Thoracic aorta (tissue), 2 donors: ENCODE measurements at places on chromosomes 11 and 22. TPM values are rescaled to one million over a fixed set of nuclear protein-coding genes. Genes with fewer than 3 reads are reported as not detected.

GRCh38 chr11:130237282-130238006, 77.3 kb downstream of the ZBTB44 start:
- no peak for DNase-seq

GRCh38 chr11:26537341-26537740, 34.7 kb downstream of the MUC15 start:
- DNase-seq, result no peak

DNA sequence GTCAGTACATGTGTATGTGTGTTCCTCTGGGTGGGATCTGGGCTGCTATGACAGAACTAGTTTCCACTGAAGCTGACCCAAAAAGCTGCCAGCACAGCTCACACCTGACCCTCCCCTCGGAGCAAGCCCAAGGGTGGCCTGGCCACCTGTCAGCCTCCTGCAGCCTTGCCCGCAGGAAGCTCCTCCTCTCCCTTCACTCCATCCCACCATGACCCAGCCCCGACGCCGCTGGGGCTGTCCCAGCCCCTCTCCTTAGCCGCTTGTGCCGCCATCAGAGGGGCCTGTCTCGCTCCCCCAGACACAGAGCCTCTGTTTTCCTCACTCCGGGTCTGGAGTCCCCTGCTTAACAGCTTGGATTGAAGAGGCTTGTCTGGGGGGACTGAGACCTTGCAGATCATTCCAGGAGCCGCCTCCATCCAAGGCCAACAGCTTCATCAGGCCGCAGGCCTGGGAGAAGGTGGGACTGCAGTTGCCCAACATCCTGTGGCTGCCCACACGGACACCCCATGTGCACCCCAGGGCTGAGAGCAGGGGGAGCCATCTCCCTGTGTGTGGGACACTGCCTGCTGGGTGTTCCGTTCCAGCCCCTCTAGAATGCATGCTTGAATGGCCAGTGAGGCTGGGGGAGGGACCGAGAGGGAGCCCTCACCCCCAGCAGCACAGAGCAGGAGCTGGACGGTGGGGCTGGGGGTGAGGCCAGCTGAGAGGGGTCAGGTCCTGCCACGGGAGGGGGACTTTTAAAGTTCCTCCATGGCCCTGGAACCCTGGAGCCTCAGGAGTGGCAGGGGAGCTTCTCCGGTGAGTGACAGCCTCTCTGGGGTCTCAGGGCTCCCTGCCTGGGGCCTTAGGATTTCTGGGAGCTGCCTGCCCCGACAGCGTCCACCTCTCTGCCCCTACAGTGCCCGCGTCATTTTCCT, 696 bp downstream of the MRGPRF start:
- no peak for DNase-seq

DNA sequence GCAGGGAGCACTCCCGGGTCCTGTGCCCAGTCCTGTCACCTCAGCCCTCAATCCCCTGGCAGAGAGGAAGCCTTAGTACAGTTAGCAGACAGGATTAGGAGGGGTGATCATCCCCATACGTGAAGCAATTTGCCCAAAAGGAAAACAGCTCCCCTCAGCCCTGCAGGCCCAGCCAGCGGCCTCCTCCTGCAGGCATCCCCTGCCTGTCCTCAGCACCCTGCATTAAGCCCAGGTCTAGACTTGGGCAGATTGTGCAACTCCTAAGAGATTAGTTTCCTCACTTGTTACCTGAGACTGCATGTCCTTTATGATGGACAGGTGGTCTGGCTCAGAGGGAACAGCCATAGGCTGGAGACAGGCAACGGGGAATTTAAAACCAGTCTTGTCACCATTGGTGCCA, 95.5 kb upstream of the TMEM45B start:
- no peak for DNase-seq

GRCh38 chr11:95086836-95087570, 2.6 kb upstream of the ENDOD1 start:
- no peak for DNase-seq

GRCh38 chr22:44154436-44154942, 26.2 kb upstream of the PARVG start:
- DNase-seq, result no peak

GRCh38 chr11:40683010-40683409, 776.4 kb downstream of the LRRC4C start:
- no peak for DNase-seq

DNA sequence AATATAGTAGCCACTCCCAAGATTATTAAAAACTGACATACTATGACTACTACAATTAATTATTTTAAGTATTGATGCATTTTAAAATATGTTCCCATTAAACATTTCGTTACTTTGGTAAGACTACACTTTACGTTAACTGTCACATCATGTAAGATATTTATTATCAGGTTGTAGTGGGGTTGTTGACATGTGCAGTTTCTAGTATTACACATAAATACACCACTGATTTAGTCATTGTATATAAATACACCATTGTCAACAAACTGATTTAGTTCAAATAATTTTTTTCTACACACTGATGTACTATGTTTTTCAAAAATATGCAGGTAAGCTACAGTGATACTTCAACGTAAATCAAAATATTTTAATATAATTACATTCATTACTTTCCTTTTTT, 11.5 kb downstream of the ST13 start:
- DNase-seq, result no peak

- DNase-seq, result no peak
Measured at GRCh38 chr11:609341-609811, 6.4 kb downstream of the IRF7 start.

- no peak for DNase-seq
Measured at GRCh38 chr11:70220136-70220535, 17.0 kb downstream of the FADD start.

GRCh38 chr22:19823191-19823901, 31.3 kb downstream of the GNB1L start:
- no peak for DNase-seq

- DNase-seq, result no peak
Measured at GRCh38 chr22:23243006-23243573, 62.8 kb downstream of the BCR start.

DNA sequence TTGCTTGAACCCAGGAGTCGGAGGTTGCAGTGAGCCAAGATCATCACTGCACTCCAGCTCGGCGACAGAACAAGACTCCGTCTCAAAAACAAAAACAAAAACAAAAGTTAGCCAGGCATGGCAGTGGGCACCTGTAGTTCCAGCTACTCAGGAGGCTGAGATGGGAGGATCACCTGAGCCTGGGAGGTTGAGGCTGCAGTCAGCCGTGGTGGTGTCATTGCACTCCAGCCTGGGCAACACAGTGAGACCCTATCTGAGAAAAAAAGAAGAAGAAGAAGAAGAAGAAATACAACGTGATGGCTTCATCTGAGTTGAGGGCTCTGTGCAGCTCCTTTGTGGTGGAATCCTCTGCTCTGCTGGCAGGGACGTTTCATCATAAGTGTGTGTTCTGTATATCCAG, 10.0 kb upstream of the TNNT3 start:
- no peak for DNase-seq

- no peak for DNase-seq
Measured at GRCh38 chr11:23959462-23959861, 537.4 kb upstream of the LUZP2 start.

DNA sequence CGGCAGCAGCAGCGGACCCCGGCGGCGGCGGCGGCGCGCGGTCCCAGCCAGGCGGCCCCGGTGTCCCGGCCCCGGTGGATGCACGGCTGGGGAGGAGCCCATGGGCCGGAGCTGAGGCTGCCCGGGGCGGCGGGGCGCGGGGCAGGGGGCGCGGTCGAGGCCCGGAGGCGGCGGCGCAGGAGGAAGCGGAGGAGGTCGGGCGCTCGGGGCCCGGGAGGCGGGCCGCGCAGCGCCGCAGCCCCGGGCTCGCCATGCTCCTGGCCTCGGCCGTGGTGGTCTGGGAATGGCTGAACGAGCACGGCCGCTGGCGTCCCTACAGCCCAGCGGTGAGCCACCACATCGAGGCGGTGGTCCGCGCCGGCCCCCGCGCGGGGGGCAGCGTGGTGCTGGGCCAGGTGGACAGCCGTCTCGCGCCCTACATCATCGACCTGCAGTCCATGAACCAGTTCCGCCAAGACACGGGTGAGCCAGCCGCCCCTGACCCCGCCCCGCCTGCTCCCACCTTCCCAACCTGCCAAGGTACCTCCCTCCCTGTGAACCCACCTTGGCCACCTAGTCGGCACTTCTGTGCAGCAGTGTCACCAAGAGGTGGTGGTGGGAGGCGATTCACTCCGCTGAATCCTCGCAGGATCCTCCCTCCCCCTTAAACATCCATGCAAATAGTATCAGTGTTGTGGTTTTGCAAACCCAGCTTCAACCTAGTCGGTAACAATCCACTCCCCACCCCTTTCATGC, 580 bp downstream of the DTX4 start:
- no peak for DNase-seq

DNA sequence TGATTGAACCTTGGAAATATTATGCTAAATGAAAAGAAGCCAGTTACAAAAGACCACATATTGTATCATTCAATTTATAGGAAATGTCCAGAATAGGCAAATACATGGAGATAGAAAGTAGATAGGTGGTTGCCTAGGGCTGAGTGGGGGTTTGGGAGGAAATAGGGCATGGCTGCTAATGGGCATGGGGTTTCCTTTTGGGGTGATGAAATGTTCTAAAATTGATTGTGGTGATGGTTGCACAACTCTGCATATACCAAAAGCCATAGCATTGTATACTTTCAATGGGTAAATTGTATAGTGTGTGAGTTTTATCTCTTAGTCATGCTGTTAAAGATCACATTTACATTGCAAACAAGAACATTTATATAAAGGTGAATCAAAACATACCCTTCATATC, 48.7 kb downstream of the LDLRAD3 start:
- DNase-seq, result no peak

DNA sequence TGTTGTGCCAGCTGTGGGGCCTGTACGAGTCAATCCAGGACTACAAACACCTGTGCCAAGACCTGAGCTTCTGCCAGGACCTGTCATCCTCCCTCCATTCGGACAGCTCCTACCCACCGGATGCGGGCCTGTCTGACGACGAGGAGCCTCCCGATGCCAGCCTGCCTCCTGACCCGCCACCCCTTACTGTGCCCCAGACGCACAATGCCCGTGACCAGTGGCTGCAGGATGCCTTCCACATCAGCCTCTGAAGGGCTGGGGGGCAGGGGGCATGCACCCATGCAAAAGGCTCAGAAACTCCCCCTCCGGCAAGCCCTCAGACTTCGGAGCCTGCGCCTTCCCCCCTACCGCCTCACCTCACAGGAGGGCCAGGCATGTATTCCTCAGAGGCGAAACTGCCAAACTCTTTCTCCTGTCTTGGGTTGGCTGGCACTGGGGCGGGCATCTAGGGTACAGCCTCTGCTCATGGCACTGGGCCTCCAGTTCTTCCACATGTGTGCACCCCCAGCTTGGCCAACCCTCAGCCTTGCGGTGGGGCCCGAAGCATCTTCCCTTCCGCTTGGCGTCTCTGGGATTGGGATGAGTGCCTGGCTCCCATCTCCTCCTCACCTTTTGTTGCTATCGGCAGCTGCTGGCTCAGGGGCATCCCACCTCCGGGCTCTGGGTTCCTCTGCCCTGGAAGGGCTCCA, 1.2 kb downstream of the FAM89B start:
- no peak for DNase-seq

DNA sequence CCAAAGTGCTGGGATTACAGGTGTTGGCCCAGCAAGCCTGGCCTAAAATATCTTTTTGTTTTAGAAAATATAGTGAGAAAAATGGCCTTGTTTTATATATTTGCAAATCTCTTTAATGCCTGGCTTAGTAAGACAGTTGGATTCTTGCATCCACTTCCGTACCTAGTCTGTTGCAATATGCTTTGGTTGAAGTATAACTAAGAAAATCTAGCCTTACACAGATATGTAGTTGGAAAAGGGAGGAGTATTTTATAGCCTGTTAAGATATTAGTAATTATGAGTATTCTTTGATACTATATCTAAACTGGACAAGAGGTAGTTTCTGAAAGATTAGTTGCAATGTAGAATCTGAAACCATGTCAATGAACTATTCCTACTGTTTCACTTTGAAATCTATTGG, 65.1 kb downstream of the ZNRF3 start:
- DNase-seq, result no peak

DNA sequence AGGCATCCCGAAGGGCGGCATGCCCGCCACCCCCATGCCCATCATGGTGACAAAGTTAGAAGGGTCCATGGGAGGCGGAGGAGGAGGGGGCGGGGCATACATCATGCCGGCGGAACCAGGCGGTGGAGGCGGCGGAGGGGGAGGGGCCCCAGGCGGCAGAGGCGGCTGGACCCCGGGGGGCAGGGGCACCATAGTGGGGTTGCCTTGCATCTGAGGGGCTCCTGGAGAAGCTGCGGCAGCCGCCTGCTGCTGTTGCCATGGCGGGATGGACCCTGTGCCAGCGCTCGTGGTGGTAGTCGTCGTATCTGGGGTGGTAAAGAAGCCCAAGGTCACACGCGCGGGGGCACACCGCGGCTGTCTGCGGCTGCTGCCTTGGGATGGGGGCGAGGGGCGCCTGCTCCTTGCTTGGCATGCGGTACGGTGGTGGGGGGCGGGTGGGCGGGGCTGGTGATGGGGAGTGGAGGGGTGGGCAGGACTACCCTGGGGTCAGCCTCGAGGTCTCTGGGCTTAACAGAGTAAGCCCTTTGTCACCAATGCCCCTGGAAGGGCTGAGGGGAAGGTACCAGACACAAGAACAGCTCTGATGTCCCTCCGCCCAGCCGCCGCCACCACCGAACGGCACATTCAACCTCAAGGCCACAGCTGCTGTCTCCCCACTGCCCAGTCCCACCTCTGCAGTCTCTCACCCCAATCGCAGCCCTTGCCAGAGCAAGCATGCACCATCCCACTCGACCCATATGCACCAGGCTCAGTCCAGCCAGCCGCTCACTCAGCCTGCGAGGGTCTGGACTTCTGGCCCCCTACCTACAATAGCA, 6.3 kb upstream of the PYGM start:
- DNase-seq, result no peak

- DNase-seq, result no peak
Measured at GRCh38 chr11:79671401-79671800, 230.6 kb upstream of the TENM4 start.

DNA sequence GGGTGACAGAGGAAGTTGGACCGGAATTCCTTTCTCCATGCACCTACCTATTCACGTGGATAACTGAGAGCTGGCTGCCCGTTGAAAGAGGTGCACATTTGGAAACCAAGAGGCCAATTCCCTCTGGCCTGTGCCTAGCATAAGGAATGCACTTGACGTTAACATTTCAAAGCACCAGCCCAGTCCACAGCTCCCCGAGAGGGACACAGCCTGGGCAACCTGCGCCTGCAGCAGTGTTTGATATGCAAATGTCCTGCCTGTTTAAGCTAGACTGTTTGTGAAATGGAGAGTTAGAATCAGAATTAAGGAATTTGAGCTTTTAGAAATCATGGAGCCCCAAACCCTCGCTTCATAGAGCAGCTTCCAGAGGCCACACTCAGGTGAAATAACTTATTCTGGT, 126.1 kb downstream of the DSCAML1 start:
- no peak for DNase-seq

P2RX6 gene
- total RNA-seq, result not detected

PRODH gene
- 16.0 TPM for total RNA-seq

SHANK2 gene
- total RNA-seq, result 0.99 TPM

DMC1 gene
- total RNA-seq, result not detected

OSM gene
- total RNA-seq, result 27.1 TPM

LRRN4CL gene
- 22.5 TPM for total RNA-seq

RAB3IL1 gene
- total RNA-seq, result 20.8 TPM

MOB2 gene
- 87.7 TPM for total RNA-seq

MRGPRF gene
- total RNA-seq, result 171 TPM
